ENCODE measurements at places on chromosomes 3 and 15. TPM values are rescaled to one million over a fixed set of nuclear protein-coding genes. Genes with fewer than 3 reads are reported as not detected.

- no peak for DNase-seq
Observed at GRCh38 chr15:31733424-31733823, 296.9 kb upstream of the CHRNA7 start.

- DNase-seq = peak; percentile 2
Observed at GRCh38 chr3:8266730-8267131, 234.9 kb upstream of the LMCD1 start.

DNA sequence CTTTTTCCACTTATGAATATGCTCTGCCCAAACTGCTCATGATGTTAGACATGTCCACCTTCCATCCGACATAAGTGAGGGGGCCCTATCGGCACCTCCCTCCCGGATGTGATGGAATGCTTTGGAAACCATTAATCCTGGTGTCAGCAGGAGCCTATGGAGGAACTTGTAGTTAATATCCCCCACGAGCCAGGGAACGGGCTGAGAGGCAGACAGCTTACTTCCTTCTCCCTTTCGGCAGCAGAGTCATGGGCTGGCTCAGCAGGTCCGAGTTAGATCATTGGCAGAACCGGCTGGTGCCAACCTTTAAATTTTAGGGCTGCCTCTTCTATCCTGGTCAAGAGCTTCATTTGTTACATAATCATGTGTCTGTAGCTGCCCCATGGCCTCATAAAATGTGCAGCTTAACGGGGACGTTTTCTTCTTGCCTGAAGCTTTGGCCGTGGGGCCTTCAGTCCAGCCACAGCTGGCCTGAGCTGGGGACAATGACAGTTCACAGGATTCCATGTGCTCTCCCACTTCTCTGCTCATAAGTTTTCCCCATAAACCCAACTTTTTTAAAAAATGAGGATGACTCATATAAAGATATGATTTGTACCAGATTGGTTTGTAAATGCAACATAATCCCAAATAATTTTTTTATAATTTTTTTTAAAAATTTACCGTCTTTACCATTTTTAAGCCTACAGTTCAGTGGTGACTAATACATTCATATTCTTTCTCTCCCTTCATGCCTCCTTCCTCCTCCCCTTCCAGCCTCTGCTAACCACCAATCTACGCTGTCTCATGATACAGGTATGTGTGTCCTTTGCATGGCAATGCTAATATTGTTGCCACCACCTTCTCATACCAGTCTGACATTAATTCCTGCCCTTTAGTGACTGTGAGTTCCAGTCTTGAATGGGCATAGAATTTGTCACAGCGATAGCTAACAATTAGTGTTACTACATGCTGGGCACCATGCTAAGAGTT is 62.2 kb upstream of the RGMA start:
- DNase-seq = no peak

The CMSS1 gene
- total RNA-seq = 17.2 TPM

DNA sequence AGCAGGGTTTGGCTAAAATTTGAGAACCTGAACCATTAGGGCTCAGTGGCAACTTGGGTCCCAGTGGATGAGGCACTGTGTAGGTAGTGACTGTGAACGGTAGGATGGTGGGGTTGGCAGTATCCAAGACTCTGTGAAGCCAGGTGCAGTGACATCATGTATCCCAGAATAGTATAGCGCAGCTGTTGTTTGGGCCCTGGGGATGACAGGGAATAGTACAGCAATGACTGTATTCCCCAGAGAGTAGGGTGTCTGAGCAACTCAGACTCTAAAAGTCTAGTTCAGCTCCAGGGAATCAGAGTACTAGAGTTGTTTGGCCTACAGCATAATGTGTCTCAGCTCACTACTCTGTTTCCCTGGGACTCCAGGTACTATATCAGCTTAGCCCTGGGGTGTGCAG is 20.7 kb upstream of the PPP2R3A start:
- peak; percentile 58 for DNase-seq

GRCh38 chr3:60657972-60658371 is 593.3 kb downstream of the FHIT start:
- no peak for DNase-seq

DNA sequence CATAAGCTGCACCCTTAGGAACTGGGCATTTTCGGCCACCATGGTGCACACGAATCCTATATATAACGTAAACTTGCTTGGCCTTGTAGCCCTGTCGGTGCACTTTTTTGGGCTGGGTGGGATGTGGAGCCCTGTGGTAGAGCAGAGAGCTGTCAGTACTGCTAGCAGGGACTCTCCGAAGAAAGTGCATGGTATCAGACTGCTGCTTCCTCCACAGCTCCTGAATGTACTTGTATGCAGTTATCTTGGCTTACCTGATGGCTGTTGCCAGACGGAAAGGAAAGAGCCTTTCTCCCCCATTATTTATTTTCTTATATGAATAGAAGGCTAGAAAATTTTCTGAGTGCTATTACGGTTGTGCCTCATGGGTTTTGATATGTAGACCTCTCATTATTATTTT is 8.4 kb downstream of the GALK2 start:
- DNase-seq = no peak

DNA sequence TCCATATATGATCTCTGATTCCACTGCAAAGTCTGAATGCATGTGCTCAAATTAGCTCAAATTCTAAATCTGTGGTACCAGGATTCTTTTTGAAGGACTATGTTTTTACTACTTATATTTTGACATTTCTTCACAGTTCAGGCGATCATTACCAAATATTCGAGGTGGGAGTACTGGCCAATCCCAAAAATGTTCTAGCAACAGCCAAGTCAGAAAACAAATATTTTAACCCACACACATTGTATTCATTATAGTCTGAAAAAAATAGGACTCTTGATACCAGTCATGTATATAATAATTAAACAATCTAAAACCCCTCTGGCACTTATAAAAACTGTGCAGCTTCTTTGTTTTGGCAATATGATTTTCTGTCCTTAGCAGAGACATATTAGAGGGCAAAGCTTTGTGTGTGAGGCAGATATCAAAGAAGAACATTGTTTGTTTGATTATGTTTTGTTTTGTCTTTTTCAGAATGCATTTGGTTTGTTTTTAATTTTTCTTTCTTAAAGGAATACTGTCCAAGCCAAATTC is 37.4 kb downstream of the FGF7 start:
- DNase-seq = peak; percentile 53

The GHRL gene
- total RNA-seq = not detected

DNA sequence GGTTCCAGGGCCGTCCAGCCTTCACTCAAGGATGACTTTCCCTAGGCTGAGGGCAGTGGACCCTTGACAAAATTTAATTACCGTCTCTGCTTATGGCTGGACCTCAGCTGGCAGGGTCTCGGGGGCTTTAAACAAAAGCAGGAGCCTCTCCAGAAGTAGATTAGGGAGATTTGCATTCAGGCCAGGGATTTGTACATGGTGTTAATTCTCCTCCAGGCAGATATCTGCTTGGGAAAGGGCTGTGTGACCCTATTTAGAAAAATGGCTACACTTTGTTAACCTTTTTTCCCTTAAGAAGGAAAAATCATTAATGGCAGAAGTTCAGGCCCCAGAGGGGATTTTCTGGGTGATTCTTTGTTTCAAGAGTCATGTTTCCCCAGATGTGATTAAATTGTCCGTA is 329.1 kb upstream of the C2CD4B start:
- no peak for DNase-seq

DNA sequence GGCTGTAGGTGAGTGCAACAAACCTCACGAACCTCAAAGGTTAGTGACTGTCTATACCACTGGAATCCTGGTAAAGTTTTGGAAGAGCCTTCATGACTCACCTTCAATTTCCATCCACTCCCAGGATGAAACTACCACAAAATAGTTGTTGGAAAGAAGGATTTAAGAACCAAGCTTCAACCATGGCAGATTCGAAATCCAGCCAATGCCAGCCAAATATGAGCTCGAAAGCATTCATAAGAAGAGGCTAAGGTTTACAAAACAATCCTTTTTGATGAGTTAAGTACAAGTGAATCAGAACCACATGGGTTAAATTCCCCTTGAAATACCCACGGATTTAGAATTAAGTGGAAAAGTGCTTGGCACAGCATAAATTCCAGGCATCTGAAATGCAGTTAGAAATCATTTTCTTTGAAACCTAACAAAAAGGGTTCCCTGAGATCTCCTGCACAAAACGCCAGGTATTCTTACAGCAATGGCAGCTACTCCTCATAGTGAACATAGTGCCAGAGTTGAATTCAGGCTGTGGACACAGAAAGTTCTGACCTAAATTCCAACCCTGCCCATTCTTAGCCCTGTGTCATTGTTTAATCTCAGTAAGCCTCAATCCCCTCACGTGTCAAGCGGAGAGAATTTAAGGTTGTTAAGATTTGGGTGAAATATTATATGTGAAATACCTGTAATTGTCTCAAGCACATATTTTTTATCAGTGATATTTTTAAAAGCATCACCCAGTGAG is 89.2 kb downstream of the FBN1 start:
- peak; percentile 54 for DNase-seq

The HHLA2 gene
- not detected for total RNA-seq

- DNase-seq = peak; percentile 92
Observed at GRCh38 chr15:60408463-60408981, 10.7 kb upstream of the ANXA2 start.

The SCN11A gene
- not detected for total RNA-seq

The IGSF11 gene
- not detected for total RNA-seq

GRCh38 chr15:101210466-101210865 is 41.4 kb downstream of the CHSY1 start:
- DNase-seq = peak; percentile 35

- DNase-seq = no peak
Observed at GRCh38 chr15:49625460-49626036, 4.7 kb downstream of the DTWD1 start.

DNA sequence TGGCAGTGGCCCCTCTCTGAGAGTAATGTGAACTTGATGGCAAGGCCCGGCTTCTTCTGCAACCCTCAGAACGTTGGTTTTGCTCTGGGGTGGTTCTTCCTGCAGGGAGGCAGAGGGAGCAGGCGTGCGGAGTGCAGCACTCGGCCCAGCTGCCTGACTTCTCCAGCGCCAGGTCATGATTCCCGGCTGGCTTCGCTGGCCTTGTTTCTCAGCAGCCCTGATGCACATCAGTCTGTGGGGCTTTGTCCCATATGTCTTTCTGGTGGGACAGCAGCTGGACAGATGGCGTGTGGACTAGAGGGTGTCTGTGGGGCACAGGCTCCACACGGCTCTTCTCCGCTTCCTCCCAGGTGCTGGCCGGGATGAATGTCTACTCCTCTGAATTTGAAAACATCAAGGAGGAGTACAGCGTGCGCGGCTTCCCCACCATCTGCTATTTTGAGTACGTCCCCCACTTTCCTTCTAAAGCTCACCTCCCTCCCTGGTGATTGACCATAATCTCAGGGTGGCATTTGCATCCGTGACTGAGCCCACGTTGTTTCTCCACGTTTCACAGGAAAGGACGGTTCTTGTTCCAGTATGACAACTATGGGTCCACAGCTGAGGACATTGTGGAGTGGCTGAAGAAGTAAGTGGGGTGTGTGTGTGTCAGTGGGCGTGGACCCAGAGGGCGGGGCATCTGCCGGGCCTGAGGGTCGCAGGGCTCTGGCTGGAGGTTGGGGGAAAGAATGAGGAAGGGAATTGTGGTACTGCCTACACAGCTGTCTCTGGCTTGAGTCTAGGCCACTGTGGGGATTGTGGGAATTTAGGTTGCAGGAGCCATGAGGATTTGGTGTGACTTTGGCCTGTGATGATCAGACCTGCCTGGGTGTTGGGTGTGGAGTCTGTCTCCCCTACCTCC is 57.1 kb downstream of the PDIA5 start:
- no peak for DNase-seq

DNA sequence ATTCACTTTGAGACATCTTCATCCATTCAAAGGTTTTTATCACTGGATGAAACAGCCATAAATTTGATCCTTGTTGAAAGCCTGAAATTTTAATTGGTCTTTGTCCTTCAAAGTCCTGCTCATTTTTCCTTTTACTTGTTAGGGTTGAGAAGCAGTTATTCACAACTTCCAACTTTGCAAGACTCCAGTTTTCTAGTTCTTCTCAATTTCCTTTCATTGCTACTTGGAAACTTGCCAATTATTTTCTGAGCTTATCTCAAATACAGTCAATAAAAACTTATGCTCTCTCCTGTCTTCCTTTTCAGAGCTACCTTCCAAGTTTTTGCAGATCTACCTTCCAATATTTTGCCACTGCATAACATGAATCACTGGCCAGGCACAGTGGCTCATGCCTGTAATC is 23.7 kb upstream of the CD276 start:
- DNase-seq = no peak

The TNNC1 gene
- total RNA-seq = not detected

The TRPM1 gene
- not detected for total RNA-seq

GRCh38 chr3:156489462-156489911 is 65.4 kb downstream of the SSR3 start:
- DNase-seq = peak; percentile 89

The KLF15 gene
- total RNA-seq = 0.13 TPM

GRCh38 chr3:179450261-179450701 is 989 bp downstream of the GNB4 start:
- peak; percentile 49 for DNase-seq

DNA sequence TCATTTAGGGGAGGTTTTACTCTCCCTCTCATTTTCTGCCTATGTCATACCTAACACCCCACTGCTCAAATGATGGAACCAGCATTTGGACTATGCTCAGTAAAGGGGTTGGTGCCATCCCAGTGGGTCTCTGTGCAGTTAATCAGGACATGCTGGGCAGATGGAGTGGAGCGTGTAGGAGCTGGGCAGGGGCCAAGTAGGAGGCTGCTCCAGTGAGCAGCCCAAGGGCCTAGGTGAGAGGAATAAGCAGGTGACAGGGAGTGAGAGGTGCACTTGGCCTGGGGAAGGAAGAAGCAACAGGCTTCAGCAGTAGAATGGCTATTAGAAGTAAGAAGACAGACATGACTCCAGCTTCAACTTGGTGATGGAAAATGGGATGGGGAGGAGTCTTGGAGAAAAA is 72.2 kb downstream of the EPHB1 start:
- DNase-seq = no peak

- DNase-seq = peak; percentile 70
Observed at GRCh38 chr3:81302045-81302444, 459.4 kb downstream of the GBE1 start.

The TCAIM gene
- total RNA-seq = 14.3 TPM

- DNase-seq = no peak
Observed at GRCh38 chr15:91946075-91946474, 92.6 kb downstream of the SLCO3A1 start.

- DNase-seq = peak; percentile 78
Observed at GRCh38 chr3:149120051-149120972, 9.1 kb upstream of the HPS3 start.

- peak; percentile 60 for DNase-seq
Observed at GRCh38 chr15:37099319-37100108, 835 bp downstream of the MEIS2 start.

DNA sequence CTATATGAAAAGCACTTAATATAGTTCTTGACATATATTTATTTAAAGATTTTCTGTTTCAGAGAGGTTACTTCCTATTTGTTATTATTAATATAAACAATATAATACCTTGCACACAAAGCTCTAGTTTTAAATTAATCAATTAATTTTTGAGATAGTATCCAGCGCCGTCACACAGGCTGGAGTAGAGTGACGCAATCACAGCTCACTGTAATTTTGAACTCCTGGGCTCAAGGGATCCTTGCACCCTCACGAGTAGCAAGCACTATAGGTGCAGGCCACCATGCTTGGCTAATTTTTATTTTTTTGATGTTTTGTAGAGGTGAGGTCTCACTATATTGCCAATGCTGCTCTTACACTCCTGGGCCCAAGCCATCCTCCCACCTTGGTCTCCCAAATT is 209.3 kb downstream of the GREM1 start:
- no peak for DNase-seq

- DNase-seq = peak; percentile 40
Observed at GRCh38 chr15:87287156-87287555, 969.4 kb downstream of the NTRK3 start.

GRCh38 chr3:38205472-38205805 is 40.1 kb downstream of the OXSR1 start:
- DNase-seq = no peak
